ENCODE measurements at places on chromosomes 6 and 20. TPM values are rescaled to one million over a fixed set of nuclear protein-coding genes. Genes with fewer than 3 reads are reported as not detected.

Gene PKHD1
- total RNA-seq, result 67.1 TPM

Gene TREM1
- total RNA-seq, result not detected

Gene MEI4
- 1.2 TPM for total RNA-seq

DNA sequence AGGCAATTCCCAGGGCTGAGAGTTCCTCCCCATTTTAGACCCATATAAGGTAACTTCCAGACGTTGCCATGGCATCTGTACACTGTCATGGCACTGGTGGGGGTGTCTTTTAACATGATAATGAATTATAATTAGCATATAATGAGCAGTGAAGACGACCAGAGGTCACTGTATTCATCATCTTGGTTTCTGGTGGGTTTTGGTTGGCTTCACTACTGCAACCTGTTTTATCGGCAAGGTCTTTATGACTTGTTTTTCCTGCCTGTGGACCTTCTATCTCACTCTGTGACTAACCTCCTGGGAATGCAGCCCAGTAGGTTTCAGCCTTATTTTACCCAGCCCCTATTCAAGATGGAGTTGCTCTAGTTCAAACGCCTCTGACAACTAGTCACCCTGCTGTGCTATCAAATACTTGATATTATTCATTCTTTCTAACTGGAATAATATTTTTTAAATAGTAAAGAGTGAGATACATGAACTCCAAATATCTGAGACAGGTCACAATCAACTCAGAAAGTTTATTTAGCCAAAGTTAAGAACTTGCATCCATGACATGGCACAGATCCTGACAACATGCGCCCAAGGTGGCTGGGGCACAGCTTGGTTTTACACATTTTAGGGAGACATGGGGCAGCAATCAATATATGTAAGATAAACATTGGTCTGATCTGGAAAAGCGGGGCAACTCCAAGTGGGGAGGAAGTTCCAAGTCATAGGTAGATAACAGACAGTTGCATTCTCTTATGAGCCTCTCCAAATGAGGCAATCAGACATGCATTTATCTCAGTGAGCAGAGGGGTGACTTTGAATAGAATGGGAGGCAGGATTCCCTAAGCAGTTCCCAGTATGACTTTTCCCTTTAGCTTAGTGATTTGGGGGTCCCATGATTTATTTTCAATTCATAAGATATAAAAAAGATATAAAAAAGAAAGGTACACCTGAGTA lies 1.2 kb upstream of the UFL1 start:
- peak; percentile 73 for DNase-seq

DNA sequence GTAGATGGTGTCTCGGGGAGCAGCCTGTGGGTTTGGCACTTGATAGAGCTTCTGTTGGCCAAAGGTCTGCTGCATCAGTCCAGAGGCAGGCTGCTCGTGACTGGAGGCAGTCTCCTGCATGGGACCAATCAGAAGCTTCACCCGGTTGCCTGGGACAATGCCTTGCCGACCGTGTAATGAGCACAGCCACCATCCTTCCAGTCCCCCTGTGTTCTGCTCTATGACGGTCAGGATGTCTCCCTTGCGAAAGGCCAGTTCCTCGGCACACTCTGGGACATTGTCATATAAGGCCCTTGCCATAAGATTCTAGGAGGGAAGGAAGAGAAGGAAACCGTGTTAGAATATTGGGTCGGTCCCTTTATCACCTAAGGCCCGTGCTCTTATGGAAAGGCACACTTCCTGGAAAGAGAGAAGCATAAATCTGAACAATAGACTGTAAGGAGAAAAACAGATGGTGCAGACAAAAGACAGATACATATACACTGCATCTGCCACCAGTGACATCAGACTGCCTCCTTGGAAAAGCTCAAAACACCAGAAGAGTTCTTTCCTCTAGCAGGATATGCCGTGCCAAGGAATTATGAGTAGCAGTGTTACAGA lies 18.9 kb downstream of the NEDD9 start:
- no peak for DNase-seq

- DNase-seq, result no peak
Measured at GRCh38 chr6:166928644-166929541, 27.5 kb downstream of the RNASET2 start.

- DNase-seq, result no peak
Measured at GRCh38 chr6:18185624-18186023, 30.4 kb downstream of the KDM1B start.

- DNase-seq, result peak; percentile 23
Measured at GRCh38 chr20:34689486-34689885, 12.6 kb upstream of the PIGU start.

DNA sequence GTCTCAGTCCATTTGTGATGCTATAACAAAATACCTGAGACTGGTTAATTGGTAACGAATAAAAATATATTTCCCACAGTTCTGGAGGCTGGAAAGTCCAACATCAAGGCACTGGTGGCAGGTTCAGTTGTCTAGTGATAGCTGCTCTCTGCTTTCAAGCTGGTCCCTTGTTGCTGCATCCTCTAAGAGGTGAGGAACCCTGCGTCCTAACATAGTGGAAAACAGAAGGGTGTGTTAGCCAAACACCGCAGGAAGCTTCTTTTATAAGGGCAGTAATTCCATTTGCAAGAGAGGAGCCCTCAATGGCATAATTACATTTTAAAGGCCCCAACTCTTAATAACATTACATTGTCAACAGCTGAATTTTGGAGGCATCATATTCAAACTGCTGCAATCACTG lies 372.7 kb downstream of the ADGRB3 start:
- DNase-seq, result no peak

GRCh38 chr6:163780994-163781393 lies 366.5 kb downstream of the QKI start:
- DNase-seq, result no peak

- DNase-seq, result peak; percentile 99
Measured at GRCh38 chr20:53829255-53829723, 235.7 kb upstream of the ZNF217 start.

DNA sequence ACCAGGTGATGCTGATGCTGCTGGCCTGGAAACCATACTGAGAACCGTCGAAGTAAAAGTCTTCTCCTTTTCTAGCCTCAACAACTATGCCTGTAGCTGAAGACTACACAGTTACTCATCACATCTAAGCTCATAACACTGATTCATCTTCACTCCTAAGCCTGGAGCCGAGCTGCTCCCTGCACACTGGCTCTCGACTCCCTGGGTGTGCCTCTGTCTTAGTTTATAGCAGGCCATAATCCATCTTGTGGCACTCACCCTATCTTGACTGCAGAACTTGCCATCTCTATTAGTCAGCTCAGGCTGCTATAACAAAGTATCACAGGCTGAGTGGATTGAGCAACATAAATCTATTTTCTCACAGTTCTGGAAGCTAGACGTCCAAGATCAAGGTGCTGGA lies 191.0 kb downstream of the UNC5CL start:
- no peak for DNase-seq

DNA sequence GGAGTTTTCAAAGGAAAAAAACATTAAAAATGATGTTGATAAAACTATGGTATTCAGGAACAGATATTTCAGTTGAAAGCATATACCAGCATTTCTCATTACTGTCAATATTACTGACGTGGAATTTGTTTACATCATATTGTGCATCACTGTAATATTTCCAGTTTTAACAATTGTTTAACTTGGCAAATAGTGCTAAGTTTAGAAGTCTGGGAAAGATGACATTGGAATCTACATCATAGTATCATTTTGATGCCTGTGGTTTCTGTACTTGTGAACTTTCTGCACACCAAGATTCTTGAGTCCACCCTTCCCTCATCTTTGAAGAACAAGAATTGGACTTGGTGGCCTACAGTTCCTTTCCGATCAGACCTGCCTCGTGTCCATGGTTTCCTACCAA lies 98.1 kb downstream of the RALGAPA2 start:
- no peak for DNase-seq
